ENCODE measurements at places on chromosomes 13 and 19.

GRCh38 chr13:47661076-47661475 lies 340.0 kb downstream of the SUCLA2 start:
- no peak overlapping the region for H3K4me3 ChIP-seq
- no peaks in the 10 kb centered on the region for H3K27me3 ChIP-seq
- H3K27ac ChIP-seq, result no peak overlapping the region
- DNase-seq, result no peak

DNA sequence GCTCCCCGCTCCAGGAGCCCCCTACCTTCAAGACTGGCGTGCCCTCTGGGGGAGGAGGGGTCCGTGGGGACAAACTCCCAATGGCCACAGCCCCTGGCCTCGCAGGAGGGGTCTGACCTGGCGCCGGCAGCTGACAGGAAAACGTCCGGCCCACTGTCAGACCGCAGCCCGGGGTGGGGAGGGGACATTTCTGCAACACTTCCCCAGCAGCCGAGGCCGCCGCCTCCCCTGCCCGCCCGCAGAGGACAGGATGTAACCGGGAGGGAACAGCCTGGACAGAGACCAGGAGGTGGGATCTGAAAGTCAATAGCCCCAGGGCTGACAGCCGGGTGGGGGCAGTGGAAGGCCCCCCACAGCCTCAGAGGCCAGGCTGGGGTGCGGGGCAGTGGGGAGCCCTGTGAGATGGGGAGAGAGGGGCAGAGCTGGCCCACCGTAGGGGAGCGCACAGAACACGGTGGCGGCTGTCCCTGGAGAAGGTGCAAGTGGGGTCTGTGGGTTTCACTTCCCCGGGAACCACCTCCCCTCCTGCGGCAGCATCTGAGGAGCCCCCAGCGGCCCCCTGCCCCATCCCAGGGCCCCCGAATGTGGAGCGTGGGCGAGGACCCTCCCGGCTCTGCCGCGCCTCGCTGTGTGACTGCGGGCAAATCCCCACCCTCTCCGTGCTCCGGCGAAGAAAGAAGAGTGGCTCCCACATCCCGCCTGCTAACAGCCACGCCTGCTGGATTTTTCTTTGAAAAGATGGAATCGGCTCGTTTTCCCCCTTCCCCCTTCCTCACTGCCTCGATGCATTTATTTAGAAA lies at the start of gene PEAK3:
Gene PEAK3, minus strand, starts transcription at position 114 of the 800 bp plus-strand sequence. CDS start 1,244 bp downstream, outside the sequence.
- H3K36me3 ChIP-seq, result peaks cover 2% of the 10 kb centered on the region
- no peak for DNase-seq
- no peak within 1 kb of the TSS for H3K27ac ChIP-seq
- peaks cover 11% of the 10 kb centered on the region for H3K4me1 ChIP-seq
- H3K27me3 ChIP-seq, result peaks cover 15% of the 10 kb centered on the region
- H3K4me3 ChIP-seq, result no peak within 1 kb of the TSS

DNA sequence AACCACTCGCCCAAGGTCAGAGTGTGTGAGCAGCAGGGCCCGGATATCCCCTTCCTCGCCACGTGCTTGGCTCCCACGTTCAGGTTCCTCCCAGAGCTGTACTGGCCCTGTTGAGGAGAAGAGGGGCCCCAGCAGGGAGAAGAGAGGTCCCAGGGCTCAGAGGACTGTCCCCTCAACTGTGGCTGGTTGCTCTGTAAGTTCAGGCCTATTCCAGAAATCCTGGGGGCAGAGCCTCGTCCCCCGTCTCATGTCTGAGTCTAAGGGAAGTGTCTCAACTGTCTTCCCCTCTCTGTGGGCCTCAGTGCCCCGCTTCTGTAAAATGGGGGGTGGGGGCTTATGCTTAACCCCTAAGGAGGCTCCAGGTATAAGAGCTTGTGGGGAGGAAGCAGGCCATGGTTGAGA lies 3.9 kb downstream of the PPP5C start:
- peaks cover 35% of the 10 kb centered on the region for H3K36me3 ChIP-seq
- peaks cover 17% of the 10 kb centered on the region for H3K4me1 ChIP-seq
- H3K27ac ChIP-seq, result peak overlapping the region; percentile 82
- H3K4me3 ChIP-seq, result no peak overlapping the region

DNA sequence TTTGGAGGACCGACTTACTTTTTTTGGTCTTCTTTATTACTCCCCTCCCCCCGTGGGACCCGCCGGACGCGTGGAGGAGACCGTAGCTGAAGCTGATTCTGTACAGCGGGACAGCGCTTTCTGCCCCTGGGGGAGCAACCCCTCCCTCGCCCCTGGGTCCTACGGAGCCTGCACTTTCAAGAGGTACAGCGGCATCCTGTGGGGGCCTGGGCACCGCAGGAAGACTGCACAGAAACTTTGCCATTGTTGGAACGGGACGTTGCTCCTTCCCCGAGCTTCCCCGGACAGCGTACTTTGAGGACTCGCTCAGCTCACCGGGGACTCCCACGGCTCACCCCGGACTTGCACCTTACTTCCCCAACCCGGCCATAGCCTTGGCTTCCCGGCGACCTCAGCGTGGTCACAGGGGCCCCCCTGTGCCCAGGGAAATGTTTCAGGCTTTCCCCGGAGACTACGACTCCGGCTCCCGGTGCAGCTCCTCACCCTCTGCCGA lies 409 bp downstream of the FOSB start:
- H3K4me3 ChIP-seq, result peak overlapping the region; percentile 65
- H3K27ac ChIP-seq, result peak overlapping the region; percentile 57
- peaks cover 42% of the 10 kb centered on the region for H3K4me1 ChIP-seq
- no peak for DNase-seq

GRCh38 chr19:1249990-1250436 lies 1.6 kb downstream of the MIDN start:
- H3K27ac ChIP-seq, result peak overlapping the region; percentile 94
- peak overlapping the region; percentile 99 for H3K4me3 ChIP-seq
- peaks cover 5% of the 10 kb centered on the region for H3K27me3 ChIP-seq
- H3K36me3 ChIP-seq, result peaks cover 24% of the 10 kb centered on the region

DNA sequence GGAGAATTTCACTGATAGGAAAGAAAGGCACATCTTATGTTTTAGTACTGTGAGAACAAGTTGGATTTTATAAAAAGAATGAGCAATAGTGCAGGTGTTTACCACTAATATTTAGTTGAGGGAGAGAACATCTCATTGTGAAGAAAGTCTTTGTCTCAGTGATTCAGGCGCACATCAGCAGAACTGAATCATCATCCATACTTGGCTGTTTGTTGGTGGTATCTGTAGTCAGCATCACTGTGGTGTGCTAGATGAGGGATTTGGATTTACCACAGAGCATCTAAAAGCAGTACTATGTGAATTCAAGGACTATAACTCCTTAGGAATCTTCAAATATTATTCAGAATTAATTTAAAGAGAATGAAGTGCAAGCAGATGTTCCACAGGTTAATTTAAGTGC lies 1380.5 kb upstream of the ATXN8OS start:
- DNase-seq, result no peak
- no peaks in the 10 kb centered on the region for H3K4me1 ChIP-seq
- H3K36me3 ChIP-seq, result no peaks in the 10 kb centered on the region
- H3K27ac ChIP-seq, result no peak overlapping the region

DNA sequence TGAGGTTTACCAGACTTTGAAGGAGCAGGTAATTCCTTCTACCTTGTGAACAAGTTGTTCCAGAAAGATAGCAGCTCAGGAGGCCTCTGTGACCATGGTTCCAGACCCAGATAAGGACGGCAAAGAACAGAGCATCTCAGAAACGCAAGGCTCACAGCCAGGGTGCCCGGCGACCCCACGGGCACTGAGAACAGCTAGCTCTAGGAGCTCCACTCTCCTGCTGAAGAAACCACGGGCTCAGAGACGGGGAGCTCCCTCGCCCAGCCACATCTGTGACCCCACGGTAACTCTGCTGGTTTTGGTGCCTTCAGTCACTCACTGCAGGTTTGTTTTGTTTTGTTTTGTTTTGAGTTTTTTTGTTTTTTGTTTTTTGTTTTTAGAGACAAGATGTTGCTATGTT lies 16.0 kb upstream of the NCCRP1 start:
- H3K36me3 ChIP-seq, result peaks cover 15% of the 10 kb centered on the region
- no peak for DNase-seq
- H3K4me3 ChIP-seq, result no peak overlapping the region
- H3K27ac ChIP-seq, result no peak overlapping the region

DNA sequence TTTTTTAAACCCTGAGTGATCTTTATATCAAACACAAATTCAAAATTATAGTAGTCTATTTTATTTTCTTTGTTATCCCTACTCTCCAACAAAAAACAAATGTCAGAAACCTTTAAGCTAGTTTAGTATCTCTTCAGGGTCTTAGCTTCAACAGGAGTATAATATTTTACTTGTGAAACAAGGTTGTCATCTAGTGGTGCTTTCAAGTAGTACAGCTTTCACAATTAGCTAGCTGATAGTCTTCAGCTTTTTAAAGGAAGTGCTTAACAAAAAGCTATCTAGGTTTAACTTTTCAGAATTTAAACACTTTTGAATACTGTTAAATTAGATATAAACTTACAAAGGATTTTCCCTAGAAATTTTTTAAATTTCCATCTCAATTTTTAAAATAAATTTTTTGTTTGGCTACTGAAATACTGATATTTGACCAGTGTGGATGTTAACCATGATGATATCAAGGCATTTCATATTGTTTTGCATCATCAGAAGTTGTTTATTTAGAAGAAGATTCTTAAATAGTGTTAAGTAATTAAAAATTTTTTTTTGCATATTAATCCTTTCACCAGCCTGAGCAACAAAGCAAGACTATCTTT lies 34.2 kb downstream of the TDRD3 start:
- H3K4me1 ChIP-seq, result no peaks in the 10 kb centered on the region
- no peaks in the 10 kb centered on the region for H3K36me3 ChIP-seq
- H3K27me3 ChIP-seq, result no peaks in the 10 kb centered on the region
- DNase-seq, result peak; percentile 82
- H3K4me3 ChIP-seq, result no peak overlapping the region
- H3K27ac ChIP-seq, result no peak overlapping the region

GRCh38 chr19:5031231-5032100 lies 62.6 kb downstream of the KDM4B start:
- H3K27ac ChIP-seq, result no peak overlapping the region
- peaks cover 14% of the 10 kb centered on the region for H3K36me3 ChIP-seq
- H3K4me1 ChIP-seq, result peaks cover 15% of the 10 kb centered on the region
- peak; percentile 62 for DNase-seq
- H3K4me3 ChIP-seq, result no peak overlapping the region

- H3K27ac ChIP-seq, result no peak overlapping the region
- no peaks in the 10 kb centered on the region for H3K4me1 ChIP-seq
- DNase-seq, result no peak
- H3K27me3 ChIP-seq, result no peaks in the 10 kb centered on the region
- H3K36me3 ChIP-seq, result no peaks in the 10 kb centered on the region
These were observed 33.5 kb downstream of the FBN3 start for GRCh38 chr19:8115805-8116396.

Measured in thymus (tissue), 14 donors.